Central memory CD4-positive, alpha-beta T cell (primary cell): ENCODE measurements at places on chromosomes 6 and 20.

GRCh38 chr6:66731310-66731709, 1024.3 kb upstream of the EYS start:
- no peak for DNase-seq

GRCh38 chr6:132096245-132096644, 145.1 kb upstream of the CCN2 start:
- no peak for DNase-seq

DNA sequence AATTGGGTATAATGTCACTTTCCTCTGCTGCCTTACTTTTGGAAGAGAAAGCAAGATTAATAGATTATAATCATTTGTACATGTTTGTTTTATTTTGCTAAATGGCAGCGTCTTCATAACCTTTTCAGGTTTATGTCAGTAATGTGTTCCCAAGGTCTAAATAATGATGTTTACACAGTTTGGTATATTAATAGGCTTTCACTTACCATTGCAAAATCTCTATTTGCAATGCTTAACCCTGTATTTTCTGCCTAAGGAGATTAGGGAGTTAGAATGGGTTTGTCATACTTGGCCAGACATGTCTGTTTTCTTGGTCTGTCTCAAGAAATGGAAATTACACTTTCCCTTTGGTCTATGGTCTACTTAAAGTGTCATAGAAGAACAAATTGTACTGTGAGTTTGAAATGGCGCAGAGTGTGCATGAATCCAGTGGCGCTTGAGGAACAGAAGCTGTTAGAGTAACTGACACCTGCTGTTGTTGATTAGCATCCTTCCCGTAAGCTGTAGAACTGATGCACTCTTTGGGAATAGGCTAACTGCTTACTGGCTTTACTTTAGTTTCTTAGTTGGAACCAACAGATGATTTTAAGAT, 261.1 kb downstream of the SAMD5 start:
- no peak for DNase-seq

DNA sequence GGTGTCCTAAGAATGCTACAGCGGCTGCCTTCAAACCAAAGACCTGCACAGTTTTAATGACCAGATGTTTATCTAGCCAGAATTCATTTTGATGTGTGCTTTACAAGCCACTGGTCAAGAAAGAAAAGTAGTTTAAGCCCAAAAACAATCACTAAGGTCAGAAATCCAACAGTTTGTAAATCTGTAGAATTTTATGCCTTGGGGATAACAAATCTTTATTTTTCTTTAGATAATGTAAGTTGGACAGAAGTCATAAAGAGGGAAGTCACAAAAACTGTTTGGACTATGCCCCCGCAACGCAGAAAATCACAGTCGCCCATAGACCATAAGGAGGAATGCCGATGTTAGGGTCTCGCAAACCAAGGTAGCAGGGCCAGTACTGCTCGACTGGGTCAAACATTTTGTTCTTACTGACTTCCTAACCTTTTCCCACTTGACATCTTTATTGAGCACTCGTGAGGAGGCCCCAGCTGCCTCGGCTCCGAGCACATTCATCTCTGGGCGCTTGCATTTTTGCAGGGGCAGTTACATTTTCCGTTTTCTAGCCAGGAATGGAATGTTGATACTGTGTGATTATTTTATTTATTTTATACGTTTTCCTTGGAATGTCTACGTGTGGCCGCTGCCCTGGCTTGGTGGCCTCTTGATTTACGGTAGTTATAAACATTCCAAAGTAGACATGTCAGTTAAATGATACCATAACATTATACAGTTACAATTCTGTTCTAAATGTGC, 56.7 kb upstream of the APCDD1L start:
- no peak for DNase-seq
